ENCODE measurements at places on chromosomes 5 and 9.

DNA sequence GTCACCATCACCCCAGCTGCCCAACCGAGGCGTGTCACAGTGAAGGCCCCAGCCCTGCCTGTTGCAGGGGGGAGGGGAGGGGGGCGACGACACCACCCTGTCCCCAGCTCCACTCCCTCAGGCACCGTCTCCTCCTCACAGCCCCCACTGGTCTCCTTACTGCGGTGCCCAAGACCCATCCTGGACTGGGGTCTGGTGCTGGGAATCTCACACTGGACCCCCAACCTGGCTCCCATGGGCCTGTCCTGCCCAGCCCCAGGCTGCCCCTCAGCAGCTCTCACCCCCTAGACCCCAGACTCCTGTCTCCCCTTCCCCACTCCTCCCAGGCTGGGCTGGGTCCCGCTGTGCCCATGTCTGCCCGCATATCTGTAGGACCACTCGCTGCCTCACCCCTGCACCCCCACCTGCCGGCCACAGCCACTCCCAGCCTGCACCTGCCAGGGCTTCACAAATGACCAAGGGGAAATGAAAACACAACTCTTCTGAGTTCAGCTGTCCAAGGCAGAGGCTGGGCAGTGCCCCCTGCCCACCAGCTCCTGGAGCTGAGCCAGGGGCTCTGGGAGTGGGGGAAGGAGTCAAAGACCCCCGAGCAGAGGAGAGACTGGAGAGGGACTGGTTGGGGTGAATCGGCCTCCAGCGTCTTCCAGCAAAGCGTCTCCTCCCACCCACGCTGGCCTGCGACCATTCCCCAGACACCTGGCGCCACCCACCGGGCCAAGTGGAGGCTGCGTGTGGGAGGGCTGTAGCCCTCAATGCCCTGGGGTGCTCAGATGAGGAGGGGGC, 32.6 kb upstream of the EGFL7 start:
- peak; percentile 84 for DNase-seq

- no peak for DNase-seq
Observed at GRCh38 chr5:140877262-140877581, 2.1 kb downstream of the PCDHA12 start.

DNA sequence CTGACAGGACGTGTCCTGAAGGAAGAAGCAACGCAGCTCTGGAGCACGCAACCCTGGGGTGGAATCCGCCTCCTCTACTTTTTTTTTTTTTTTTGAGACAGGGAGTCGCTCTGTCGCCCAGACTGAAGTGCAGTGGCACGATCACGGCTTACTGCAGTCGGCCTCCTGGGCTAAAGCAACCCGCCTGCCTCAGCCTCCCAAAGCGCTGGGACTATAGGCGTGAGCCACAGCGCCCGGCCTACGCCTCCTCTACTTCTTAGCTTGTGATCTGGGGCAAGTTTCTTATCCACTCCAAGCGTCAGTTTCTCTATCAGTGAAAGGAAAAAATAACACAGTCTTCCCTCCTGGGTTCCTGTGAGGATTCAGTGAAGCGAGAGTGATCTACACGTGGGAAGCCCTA, 96.1 kb upstream of the RAPGEF1 start:
- no peak for DNase-seq

DNA sequence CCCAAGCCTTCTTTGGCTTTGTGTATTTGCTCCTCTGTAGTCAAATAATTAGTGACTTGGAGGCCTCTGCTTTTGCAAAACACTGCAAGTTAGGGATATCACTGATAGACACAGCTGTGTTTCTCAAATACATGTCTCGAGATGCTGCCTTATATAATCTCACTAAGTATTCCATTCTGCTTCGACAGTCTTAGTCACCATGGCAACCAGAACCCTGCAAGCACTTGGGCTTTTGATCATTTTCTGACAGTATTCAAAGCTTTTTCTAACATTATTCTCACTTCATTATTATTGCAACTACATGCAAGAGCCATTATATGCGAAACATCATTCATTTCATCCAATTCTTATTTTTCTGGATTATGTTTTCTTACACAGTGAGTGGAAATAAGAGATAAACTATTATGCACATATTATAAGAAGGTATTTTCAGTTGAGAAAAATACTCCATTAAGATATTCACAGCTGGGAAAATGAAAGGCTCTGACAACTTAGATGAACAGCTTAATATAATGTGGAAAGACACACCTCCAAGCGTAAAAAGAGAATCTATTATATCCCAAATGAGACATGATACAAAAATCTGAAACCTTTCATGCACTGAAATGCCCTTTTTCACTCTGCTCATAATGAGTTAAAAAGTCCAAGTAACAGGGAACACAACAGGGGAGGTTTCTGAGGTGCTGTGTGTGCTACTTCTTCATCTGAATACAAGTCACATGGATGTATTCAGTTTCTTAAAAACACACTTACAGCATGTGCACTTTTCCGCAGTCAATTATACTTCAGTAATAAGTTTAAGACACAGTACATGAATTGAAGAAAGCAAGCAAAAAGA, 93.9 kb downstream of the SCAI start:
- DNase-seq = peak; percentile 78

- no peak for DNase-seq
Observed at GRCh38 chr5:168227973-168228615, 63.4 kb upstream of the WWC1 start.

GRCh38 chr9:96299823-96300222, 2.2 kb downstream of the HSD17B3 start:
- DNase-seq = no peak

DNA sequence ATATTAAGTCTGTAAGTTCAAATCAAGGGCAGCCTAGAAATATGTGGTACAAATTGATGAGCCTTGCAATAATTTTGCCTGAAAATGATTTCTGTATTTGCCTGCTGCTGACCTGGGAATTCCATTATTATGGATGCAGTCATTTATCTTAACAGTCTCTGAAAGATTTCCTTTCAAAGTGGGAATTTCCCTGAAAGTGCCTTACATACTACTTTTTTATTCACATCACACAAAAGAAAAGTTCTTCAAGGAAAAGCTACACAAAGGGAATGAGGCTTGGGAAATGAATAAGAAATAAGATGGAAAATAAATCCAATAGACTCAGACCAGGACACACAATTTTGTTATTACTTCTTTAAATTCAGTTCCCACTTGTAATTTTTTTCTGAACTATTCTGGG, 537.8 kb upstream of the PTGER4 start:
- DNase-seq = no peak

DNA sequence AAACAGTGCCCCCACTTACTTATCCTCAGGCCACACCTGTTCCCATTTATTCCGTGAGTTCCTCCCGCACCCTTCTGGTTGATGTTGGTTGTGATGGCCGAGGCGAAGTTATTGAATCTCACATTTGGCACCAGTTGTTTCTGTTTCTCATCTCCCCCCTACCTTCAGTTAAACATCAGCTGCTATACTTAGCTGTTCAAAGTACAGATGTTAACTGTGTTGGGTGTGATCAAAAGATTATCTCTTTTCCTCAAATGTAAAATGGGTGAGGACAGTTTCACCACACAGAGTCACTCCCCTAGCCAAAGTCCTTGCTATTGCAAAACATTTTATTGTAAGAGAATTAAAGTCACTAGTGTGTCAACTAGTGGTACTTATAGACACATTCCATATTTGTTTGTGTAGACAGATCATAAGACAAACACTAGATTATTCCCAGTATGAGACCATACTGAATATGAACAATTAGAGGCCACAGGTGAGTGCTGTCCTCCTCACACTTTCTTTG, 43.2 kb upstream of the PRSS3 start:
- no peak for DNase-seq

DNA sequence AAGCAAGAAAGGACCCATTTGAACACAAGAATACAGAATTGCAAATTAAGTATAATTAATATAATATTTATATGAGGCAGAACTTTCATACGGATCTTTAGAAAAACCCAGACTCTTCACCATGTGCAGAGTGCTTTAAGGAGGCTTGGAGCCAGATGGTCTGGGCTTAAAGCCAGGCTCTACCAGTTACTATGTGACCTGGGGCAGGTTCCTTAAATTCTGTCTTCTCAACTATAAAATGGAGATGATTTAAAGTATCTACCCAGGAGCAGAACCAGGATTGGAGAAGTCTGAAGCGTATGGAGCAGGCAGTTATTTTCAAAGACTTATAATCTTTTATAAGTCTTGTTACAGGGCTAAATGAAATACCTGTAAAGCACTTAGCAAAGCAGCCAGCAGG, 202.1 kb downstream of the TSSK1B start:
- no peak for DNase-seq

- no peak for DNase-seq
Observed at GRCh38 chr5:158064334-158065123, 205.6 kb upstream of the CLINT1 start.

DNA sequence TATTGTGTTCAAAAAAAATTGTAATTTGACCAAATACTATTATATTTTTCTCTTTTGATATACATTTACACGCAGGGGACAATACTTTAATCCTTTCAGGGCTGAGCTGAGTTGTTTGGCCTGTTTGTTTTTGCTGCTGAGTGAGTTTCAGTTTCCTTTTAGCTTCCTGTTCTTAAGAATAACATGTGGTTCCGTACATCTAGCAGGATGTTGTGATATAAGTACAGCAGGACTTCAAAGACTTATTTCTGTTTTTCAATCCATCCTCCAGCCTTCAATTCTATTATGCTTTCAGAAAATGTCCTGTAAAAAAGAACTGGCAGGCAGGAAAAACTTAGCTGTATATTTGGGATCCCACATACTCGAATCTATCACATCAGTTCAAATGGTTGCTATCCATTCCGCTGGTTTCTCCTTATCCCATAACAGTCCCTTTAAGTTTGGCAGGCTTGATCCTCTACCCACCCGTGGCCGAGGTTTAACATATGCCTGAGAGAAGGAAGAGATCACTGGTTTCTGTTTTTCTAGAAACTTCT, 1037.3 kb upstream of the ACO1 start:
- no peak for DNase-seq

- DNase-seq = peak; percentile 66
Observed at GRCh38 chr9:77016526-77017504, 2.6 kb upstream of the FOXB2 start.

- peak; percentile 85 for DNase-seq
Observed at GRCh38 chr9:129145841-129146292, 32.2 kb downstream of the IER5L start.

DNA sequence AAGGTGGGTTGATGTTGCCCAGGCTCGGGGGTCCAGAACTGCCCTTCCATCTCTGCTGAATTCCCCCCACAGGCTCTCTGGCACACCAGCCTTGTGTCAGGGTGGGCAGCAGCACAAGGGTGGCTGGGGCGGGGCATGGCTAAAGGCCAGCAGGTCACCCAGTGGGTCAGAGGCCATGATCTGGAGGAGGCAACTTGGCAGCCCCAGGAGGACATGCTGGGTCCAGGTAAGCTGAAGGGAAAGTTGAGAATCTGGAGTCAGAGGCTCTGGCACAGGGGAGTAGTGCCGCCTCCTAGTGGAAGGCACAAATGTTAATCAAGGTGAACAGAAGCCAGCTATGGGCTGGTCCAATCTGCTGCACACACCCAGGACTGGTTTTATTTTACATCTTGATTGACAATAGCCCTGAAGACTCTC, 6.2 kb downstream of the TMEM8B start:
- no peak for DNase-seq

GRCh38 chr5:110846398-110847001, 107.7 kb downstream of the SLC25A46 start:
- no peak for DNase-seq

- DNase-seq = no peak
Observed at GRCh38 chr5:160824301-160825001, 27.6 kb downstream of the ATP10B start.

DNA sequence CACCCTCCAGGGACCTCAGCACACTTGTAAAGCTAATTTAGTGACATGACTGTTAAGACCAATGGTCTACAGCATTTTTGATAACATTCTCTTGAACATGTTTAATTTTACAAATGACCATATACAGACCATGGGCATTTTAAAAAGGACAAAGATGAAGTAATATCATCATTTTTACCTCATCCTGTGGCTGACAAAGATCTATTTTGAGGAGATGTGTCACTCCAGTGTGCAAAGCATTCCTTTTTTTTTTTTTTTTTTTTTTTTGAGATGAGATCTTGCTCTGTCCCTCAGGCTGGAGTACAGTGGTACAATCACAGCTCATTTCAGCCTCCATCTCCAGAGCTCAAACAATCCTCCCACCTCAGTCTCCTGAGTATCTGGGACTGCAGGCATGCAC, 118.2 kb upstream of the TBC1D2 start:
- DNase-seq = no peak

GRCh38 chr5:177468685-177469628, 4.5 kb downstream of the DBN1 start:
- peak; percentile 74 for DNase-seq

DNA sequence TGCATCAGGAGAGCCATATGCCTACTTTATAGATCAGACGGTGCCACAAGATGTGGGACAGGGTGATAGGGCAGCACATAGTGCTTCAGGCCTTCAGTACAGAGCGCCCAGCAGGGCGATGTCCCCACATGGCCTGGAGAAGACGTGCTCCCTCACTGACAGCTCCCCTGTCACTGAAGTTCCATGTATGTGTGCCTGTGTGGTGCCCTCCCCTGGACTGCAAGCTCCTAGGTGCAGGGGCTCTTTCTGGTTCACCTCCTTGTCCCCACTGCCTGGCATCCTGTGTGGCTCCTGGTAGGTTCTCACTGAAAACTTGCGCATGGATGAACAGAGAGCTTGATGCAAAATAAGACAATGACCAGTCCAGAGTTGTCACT, 233.1 kb downstream of the GADD45G start:
- no peak for DNase-seq

- no peak for DNase-seq
Observed at GRCh38 chr9:78874061-78874460, 577.1 kb downstream of the PSAT1 start.

- no peak for DNase-seq
Observed at GRCh38 chr9:97313243-97313642, 5.8 kb downstream of the CCDC180 start.
